ENCODE measurements at places on chromosomes 1 and 21.

DNA sequence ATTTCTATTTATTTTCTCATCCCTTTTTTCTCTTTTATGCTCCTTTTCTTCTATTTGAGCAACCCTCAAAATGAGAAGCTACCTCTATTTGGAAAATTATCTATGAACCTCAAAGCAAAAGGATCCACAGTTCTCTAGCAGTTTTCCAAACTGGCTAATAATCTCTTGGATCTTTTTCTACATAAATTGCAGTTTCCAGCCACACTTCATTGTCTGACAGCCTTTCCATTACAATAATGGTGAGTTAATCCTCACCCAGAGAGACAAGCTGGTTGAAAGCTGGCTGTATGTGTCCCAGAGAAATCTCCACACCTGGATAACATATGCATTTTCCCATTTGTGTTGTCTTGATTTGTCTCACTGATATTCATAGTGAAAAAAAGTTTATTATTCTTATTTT is 16.5 kb upstream of the HSD17B7 start:
- DNase-seq = no peak

GRCh38 chr1:118217141-118217838 is 32.3 kb upstream of the SPAG17 start:
- no peak for DNase-seq

- no peak for DNase-seq
Measured at GRCh38 chr1:229114850-229115365, 156.0 kb upstream of the RAB4A start.

GRCh38 chr1:10759413-10760200 is 36.8 kb downstream of the CASZ1 start:
- DNase-seq = no peak

- no peak for DNase-seq
Measured at GRCh38 chr1:235582130-235582529, 67.5 kb downstream of the GNG4 start.

GRCh38 chr1:98001764-98002163 is 80.9 kb upstream of the DPYD start:
- no peak for DNase-seq

DNA sequence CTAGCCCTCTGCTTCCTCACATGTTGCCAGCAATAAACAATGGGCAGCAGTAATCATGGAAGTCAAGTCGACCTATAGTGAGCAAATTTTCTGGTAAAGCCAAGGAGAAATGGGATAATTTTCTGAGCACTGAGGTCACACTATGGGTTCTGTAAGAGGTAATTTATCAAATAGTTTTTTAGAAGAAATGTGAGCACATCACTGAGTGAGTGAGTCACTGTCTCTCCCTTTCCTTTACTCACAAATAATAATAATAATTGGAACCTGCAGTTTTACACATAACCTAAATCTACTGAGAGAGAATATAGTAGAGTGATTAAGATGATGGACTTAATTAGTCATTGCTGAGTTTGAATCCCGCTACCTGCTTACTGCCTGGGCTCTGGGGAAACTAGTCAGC is 23.6 kb downstream of the SLC35F3 start:
- DNase-seq = no peak

GRCh38 chr1:51654000-51654399 is 37.1 kb downstream of the OSBPL9 start:
- no peak for DNase-seq

DNA sequence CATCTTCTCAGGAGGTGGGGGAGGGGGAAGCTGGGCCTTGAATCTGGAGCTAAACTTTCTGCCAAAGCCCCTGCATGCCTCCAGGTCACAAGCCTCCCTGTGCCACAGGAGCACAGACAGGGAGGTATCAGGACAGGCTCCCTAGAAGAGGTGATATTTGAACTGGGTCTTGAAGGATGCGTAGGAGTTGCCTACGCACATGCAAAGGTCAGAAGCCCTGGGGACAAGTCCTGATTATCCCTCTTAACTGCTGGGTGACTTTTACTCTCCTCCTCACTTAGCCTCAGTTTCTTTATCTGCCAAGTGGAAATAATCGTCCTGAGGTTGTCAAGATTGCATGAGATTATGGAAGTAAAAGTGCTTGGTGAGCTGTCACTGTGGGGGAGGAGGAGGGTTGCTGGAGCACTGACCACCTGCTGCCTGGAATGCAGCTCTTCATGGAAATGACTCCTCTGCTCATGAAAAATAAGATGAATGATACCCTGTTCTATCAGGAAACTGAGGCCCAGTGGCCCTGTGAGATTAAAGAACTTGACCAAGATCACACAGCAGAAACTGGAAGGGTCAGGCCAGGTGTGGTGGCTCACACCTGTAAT is 50.6 kb upstream of the LAPTM5 start:
- DNase-seq = no peak

DNA sequence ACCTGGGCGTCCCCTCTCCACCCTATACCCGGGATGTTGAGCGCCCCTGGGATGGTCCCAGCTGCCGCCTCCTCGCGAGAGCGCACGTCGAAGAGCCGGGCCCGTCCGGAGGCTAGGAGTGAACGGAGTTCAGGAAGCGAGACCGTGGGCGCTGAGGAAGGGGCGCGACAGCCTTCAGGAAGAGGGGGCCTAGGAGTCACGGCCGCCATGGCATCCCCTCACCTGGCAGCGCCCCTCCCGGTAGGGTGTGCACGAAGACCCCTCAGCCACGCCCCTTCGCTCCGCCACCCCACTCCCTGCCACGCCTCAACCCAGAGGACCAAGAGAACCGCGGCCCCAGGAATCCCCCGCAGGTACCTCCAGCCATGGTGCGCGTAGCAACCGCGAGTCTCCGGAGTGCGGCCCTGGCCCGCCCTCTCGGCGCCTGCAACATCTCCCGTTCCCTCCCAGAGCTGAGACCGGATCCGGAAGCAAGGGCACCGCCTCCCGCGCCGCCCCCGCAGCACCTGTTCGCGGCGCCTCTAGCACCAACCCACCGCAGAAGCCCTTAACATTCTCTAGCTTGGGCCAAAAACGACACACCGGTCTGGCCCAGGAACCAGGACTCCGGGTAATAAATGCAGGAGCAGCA is at the start of gene TSTD1:
Gene TSTD1 (minus strand): TSS at position 442 of the 631 bp plus-strand sequence. CDS start 75 bp downstream, at position 367.
- DNase-seq = no peak
